ENCODE measurements at places on chromosomes 13 and 19.
A peak's percentile ranks its signal among the peaks of the same experiment; 100 is the strongest.

- no peak for DNase-seq
Observed at GRCh38 chr13:34751492-34751891, 190.6 kb upstream of the NBEA start.

GRCh38 chr19:35462476-35462953, 14.5 kb downstream of the FFAR2 start:
- no peak for DNase-seq

- DNase-seq, result no peak
Observed at GRCh38 chr19:58355908-58356765, 2.8 kb upstream of the A1BG start.

DNA sequence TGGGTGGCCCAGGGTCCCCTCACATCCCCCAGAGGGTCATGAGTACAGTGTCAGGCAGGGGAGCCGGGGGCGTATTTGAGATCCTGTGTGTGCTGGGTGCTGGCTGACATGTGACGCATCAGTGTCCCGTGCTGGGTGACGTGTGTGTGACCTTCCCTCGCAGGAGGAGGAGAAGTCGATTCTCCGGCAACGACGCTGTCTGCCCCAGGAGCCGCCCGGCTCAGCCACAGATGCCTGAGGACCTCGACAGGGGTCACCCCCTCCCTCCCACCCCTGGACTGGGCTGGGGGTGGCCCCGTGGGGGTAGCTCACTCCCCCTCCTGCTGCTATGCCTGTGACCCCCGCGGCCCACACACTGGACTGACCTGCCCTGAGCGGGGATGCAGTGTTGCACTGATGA, 25.8 kb downstream of the PNPLA6 start:
- no peak for DNase-seq

DNA sequence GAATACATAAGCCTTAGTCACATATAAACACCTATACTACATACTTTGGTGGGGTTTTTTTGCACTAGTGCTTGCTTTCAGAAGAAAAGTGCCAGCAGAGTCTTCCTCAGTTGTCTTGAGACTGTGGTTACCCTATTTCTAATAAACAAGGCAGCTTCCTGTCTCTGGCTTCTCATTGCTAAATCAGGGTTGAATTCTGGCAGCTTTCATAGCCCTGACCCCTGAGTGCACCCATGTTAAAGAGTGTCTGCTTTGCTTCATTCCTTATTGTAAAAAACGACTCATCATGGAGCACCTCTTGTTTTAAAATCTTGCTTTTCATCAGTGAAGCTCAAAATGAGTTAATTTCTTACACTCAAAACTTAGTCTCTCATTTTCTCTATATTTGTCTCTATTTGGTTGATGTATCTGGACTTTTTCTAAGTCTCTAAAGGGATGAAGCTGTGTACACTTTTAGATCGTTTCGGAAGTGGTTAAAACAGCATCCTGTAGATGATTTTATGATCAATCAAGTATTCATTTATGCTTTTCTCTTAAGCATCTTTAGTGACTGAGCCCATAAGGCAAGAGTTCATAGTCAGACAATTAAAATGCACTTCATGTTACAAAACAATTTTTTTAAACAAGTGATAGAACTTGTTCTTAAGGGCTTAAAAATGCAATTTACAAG, 72.1 kb downstream of the KLF12 start:
- DNase-seq, result no peak

DNA sequence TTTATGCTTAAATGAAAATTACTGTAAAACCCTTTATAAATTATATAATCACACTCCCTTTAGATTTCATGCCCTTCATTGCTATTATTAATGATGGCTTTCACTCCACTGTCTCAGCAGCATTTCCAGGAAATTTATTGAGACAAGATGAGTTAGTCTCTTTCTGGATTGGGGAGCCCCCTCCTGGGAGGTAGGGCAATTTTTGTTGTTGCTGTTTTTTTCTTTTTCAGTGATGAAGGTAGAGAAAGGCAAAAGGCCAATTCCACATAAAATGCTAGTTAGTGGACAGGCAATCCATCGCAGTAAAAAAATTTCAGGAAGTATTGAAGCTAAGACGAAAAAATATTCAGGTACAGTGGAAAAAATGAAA, 80.2 kb downstream of the TEX26 start:
- peak; percentile 16 for DNase-seq

DNA sequence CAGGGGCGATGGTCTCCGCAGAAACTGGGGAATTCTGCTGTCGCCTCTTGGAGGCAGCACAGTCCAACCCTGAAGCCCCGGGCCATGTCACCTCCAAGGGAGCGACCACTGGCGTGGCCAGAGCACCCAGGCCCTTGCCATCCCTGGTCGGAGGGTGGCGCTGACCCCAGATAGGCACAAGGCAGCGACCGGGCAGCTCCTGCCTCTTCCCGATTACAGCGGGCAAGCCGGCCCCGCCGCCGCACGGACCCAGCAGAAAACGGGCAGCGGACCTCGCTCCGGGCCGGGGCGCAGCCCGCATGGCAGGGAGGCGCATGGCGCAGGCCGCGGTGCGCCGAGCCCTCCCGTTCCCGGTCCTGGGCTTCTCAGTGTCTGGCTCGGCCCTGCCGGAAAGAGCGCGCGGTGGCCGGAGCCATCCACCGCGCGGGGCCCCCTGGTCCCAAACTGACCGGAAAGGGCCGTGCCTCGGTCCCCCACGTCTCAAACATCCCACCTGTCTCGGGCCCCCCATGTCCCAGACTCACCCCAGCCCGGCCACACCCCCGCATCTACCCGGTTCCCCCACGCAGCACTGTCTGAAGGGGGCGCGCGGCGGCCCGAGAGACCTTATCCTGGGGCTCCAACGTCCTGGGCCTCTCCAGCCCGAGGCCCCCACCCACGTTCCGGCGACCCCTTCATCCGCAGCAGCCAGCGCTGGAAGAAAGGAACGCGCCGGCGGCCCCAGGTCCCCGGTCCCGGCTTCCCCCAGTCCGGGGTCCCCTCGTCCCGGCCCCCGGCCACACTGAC, 727 bp downstream of the CERS1 start:
- peak; percentile 34 for DNase-seq

Measured in COR-L47 (cell line).